A172 (cell line): ENCODE measurements at places on chromosomes 12 and 14.

GRCh38 chr12:89709995-89710872 is 1.6 kb upstream of the ATP2B1 start:
- no peak for DNase-seq

GRCh38 chr12:30973830-30974229 is 47.3 kb downstream of the TSPAN11 start:
- DNase-seq: no peak

DNA sequence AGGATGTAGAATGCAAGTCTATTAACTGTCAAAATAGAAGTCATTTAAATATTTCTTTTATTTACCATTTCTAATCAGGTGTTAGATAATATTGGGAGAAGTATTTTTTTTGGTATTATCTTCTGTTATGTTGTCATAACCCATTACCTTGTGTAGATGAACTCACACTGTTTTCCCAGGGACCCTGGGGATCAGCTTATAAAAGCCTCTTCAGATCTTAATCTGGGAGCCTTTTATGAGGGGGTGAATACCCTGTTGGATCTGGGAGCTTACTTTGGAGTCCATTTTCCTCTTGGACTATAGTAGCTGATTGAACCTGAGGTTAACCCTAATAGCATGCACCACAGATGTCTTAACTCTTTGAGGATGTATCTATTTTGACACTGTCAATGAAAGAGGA is 176.3 kb upstream of the ATP2B1 start:
- DNase-seq: no peak

DNA sequence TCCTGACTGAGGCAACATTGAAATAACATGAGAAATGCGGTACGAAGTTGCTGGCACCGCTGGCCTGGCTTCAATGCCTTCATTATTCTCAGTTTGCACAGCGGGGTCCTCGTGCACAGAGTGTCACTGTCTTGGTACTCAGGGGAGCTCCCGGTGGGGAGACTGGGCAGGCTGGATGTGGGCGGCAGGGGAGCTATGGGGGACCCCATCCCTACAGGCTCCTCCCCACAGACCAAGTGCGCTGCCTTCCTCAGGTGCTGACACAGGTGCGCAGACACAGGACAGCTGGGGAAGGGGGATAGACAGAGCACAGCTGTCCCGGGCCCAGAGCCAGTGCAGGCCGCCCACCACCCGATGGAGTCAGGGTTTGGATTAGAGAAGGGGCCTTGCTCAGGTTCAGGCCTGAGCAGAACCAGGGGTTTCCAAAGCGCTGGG is 270.1 kb downstream of the ADGRD1 start:
- no peak for DNase-seq

- DNase-seq: no peak
These were observed 230.8 kb downstream of the DPF3 start for GRCh38 chr14:72663076-72663487.

- no peak for DNase-seq
These were observed 1.2 kb downstream of the NTN4 start for GRCh38 chr12:95789126-95790032.

GRCh38 chr14:22419620-22420019 is 169.4 kb downstream of the DAD1 start:
- peak; percentile 66 for DNase-seq

- no peak for DNase-seq
These were observed 183.1 kb upstream of the HIF1A start for GRCh38 chr14:61512026-61512834.

- DNase-seq: no peak
These were observed 80.8 kb downstream of the DACT1 start for GRCh38 chr14:58718226-58719205.

GRCh38 chr12:2378835-2379330 is 326.1 kb downstream of the CACNA1C start:
- DNase-seq: no peak
